ENCODE measurements at places on chromosomes 7 and 10.

DNA sequence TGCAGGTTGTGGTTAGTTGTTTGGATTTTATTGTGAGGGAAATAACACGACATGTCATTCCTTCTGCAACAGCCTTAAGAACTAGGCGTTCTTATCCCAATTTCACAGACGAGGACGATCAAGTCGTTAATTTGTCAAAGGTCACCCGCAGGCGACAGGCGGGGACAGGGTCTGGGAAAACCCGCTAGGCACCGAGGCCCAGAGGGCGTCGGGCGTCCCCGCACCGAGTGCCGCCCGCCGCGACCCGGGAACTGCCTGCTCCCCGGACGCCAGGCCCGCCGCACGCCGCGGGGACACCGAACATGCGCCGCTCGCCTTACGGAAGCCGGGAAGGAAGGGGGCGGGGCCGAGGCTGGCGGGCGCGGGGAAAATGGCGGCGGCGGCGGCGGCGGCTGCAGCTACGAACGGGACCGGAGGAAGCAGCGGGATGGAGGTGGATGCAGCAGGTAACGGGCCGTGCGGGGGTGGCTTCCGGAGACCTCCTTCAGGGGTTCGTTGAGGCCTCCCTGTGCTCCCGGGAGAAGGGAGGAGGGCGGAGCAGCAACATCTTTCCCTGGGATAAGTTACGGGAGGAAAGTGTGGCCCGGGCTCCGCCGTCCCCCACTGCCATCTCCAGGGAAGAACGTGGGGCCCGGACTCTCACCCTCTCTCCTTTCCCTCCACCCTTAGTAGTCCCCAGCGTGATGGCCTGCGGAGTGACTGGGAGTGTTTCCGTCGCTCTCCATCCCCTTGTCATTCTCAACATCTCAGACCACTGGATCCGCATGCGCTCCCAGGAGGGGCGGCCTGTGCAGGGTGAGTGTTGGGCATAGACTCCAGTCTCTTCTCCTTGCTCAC is at the start of gene COPS6:
TSS of gene COPS6 (plus strand) at position 349 of the 837 bp plus-strand sequence. CDS start at position 371, 22 bp downstream.
- DNase-seq = peak; percentile 63

GRCh38 chr10:69383558-69383957 is 33.2 kb downstream of the TACR2 start:
- DNase-seq = no peak

- DNase-seq = no peak
Measured at GRCh38 chr10:98424295-98425254, 9.6 kb upstream of the PYROXD2 start.

DNA sequence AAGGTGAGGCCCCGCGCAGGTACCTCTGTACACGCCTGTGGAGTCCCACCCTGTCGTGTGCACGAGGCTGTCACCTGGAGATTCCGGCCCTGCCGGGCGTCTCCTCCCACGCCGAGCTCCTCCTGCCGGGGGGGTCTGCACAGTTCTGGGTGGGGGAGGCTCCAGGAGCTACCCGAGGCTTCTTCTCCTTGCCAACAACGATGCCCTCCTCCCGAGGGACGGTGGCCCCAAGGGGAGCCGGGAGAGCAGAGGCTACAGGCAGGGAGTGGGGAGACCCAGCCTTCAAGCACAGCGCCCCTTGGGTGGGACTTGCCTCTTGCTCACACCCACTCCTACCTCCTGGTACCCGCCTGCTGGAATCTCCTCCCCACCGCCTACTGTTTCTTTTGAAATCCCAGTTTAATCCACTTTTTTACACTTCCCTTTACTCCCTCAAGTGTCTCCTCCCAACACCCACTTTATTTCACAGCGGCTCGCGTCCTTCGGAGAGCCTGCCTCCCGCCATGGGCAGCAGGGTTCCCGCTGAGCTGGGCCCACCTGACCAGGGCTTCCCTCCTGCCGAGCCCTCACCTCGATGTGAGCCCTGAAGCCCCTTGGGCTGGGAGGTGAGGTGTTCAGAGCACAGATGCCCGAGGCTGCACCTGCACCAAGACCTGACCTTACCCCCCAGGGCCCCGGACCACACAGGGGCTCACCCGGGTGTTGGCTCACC is 338.1 kb downstream of the DNAJB6 start:
- DNase-seq = no peak

GRCh38 chr10:7075110-7075509 is 335.7 kb downstream of the SFMBT2 start:
- no peak for DNase-seq

GRCh38 chr7:157764193-157764592 is 427.4 kb downstream of the DNAJB6 start:
- DNase-seq = no peak

DNA sequence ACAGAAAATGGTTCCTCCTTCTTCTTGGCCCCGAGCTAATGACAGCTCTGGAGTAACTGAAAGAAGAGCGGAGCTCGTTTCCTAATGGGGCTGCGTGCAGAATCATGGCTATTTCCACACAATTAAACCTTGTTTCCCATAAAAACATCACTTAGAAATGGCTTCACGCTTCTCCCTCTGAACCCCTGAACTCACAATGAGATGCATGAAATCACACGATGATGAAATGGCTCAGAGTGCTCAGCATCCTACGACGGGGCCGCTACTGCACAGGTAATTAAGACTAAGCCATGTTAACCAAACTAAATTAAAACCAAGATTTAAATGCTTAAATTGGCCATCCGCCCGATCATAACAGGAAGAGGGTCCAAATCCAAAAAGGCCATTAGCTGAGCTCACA is 80.0 kb upstream of the DNAAF5 start:
- DNase-seq = no peak

DNA sequence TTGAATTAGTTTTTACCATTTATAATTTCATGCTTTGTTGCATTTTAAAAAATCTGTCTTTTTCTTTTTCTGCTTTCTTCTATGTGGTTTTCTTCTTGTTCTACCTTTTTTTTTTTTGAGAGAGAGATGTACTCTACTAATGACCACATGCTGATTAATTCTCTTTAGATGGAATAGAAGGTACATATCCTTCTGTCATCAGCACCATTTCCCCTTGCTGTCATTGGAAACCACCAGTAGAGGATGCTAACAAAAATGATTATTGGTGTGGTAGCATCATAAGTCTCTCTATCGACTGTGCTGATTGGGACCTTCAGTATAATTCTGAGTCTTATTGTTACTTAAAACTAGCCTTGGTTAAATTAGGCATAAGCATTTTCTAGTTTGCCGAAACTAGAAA is 3.6 kb downstream of the ZEB1 start:
- DNase-seq = no peak

GRCh38 chr7:151876899-151877777 is at the start of gene PRKAG2:
TSS of gene PRKAG2 (minus strand) at chr7:151877115. CDS start at chr7:151876620, 495 bp downstream.
- peak; percentile 44 for DNase-seq

DNA sequence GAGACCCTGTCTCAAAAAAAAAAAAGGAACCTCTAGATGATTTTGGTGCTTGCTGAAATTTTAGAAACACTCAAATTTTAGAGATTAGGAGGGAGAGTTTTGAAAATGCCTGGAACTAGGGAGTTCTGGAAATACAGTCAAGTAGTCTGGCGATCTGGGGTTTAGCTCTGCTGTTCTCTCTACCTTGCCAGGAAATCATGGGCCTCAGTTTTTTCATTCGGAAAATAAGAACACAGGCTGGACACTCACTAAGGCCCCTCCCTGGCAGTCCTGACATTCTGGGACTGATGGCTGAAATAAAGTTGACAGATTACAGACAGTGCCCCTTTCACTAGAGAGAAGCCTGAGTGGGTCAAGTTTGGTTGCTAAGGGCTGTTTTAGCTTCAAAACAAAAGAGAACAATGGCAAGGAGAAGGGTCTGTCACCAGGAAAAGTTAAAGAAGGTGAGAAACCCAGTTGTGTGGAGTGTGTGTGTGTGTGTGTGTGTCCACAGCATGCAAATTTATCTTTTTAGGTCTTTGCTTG is 25.0 kb upstream of the CALN1 start:
- DNase-seq = no peak

DNA sequence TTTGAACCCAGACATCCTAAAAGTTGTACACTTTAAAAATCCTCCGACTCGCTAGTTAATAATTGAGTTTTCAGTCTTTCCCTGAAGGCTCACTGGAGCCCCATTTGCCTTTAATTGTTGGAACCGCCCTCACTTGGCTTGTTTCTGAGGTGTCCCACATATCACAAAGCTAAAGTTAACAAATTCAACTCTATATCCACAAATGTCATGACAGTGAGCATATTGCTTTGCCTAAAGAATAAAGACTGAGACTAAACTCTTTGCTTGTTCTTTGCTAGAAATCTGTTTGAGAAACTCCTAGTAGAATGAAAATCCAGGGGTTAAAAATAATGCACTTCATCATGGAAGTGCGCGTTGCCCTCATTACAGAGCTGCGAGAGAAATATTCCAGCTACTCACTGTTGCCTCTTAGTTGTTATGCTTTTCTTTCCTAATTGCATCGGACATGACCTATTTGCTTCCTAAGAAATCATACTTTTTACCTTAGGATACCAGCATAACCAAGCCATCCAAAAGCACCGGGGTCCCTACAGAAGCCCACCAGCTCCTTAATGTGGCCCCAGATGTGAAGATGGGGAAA is 752 bp downstream of the THSD7A start:
- no peak for DNase-seq

DNA sequence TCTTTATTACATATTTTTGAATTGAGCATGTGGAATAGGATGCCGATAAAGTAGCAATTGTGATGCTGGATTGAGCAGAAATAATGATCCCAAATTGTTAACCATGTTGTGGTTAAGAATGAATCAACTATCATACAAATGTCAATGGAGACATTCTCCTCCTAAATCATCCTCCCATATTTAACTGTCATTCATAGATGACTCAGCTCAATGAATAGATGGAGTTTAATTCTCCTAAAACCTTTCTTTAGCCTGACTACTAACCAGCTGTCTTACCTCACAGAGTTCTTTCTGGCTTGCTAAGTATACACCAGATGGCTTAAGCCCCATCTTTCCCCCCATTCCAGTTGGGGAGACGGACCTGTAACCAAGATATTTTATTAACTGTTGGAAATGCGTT is 23.4 kb upstream of the NPS start:
- DNase-seq = no peak

DNA sequence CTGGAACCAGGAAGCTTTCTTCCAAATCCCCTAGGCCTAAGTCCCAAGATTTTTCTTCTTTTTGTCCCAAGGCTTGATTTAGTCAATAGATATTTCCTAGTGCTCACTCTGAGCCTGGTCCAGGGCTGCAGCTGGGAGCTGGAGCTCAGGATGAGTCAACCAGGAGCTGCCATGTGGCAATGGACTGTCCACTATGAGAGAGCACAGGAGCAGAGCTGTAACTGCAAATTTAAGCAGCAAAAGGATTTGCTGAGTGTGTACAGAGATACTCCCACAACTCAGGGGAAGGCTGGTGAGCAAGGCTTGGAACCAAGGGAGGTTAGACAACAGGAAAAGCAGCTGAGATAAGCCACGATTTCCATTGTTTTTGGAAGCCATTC is 92.1 kb upstream of the CXCL12 start:
- no peak for DNase-seq

DNA sequence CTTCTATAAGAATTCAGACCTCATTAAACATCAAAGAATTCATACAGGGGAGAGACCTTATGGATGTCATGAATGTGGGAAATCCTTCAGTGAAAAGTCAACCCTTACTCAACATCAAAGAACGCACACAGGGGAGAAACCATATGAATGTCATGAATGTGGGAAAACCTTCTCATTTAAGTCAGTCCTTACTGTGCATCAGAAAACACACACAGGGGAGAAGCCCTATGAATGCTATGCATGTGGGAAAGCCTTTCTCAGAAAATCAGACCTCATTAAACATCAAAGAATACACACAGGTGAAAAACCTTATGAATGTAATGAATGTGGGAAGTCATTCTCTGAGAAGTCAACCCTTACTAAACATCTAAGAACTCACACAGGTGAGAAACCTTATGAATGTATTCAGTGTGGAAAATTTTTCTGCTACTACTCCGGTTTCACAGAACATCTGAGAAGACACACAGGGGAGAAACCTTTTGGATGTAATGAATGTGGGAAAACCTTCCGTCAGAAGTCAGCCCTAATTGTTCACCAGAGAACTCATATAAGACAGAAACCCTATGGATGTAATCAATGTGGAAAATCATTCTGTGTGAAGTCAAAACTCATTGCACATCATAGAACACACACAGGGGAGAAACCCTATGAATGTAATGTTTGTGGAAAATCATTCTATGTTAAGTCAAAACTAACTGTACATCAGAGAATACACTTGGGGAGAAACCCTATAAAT is 24.1 kb downstream of the ZNF37A start:
- no peak for DNase-seq

GRCh38 chr7:131654668-131655326 is 98.4 kb upstream of the PODXL start:
- peak; percentile 74 for DNase-seq

- DNase-seq = no peak
Measured at GRCh38 chr10:94316560-94316959, 46.2 kb downstream of the NOC3L start.

DNA sequence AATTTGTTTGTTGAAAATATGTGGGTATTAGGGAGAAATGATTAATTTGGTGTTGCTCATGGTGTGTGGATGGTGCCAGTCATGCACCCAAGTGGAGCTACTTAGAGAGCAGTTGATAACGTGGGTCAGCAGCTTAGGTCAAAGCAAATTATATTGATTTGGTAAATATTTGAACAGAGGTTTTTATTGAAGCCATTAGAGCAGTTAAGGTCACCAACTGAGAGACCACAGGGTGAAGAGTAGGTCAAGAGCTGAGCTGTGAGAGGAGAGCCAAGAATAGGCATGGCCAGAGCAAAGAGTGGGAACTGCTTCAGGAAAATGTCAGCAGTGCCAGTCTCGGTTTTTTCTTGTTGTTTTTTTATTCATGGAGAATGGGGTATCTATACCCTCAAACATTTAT is 97.9 kb downstream of the TMEM168 start:
- no peak for DNase-seq

GRCh38 chr10:70137135-70137534 is 4.5 kb upstream of the AIFM2 start:
- DNase-seq = no peak

DNA sequence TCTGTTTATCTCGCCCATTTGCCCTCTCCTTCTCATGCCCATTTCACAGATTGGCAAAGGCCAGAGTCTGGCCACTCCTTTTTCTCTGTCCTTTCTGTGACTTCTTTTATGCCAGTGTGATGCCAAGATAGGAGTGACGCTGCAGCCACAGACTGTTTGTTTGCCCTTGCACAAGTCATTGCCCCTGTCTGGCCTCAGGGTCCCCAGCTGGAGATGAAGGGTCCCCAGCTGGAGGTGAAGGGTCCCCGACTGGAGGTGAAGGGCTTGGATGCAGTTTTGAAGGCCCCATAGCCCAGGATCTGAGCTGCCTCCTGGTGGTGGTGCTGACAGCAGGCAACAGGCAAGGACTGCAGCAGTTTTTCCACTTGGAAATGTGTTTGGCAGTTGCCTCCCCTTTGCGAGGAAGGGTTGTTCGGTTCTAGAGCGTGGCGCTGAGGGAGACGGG is 50.8 kb upstream of the SLC29A3 start:
- DNase-seq = no peak

DNA sequence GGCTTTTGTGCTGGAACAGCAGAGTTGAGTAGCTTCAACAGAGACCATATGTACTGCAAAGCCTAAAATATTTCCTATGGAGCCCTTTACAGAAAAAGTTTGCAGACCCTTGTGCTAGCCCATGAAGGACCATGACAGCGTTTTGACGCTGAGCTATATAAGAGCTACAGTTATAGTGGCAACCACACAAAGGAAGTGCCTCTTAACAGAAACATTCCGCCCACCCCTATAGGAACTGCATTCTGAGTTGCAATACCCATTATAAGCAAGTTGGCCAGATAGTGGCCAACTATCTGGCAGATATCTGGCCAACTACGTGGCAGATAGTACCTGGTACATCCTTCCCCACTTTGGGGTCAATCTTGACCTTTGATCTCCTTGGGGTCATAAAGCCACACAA is 47.5 kb upstream of the DMBT1 start:
- DNase-seq = no peak
